ENCODE measurements at places on chromosomes 6 and 20.

DNA sequence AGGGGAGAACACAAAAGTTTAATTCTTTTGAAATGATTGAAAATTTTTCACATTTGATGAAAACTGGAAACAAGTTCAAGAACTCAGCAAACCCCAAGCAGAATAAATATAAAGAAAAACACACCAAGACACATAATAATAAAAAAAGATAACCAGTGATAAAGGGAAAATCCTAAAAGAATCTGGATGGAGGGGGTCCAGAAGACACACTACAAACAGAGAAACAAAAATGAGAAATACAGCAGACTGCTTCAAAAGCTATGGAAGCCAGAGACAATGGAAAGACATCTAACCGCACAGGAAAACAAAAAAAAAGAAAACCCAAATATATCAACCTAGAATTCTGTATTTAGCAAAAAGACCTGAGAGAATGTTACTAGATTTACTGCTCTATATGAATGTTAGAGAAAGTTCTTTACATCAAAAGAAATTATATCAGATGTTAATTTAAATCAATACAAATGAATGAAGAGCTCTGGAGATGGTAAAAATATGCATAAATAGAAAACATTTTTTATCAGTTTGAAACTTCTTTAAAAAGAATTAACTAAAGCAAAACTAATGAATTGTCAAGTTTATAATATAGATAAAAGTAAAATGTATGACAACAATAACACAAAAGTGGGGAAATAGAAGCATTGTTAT, 310.7 kb upstream of the PREP start:
- no peak for DNase-seq

DNA sequence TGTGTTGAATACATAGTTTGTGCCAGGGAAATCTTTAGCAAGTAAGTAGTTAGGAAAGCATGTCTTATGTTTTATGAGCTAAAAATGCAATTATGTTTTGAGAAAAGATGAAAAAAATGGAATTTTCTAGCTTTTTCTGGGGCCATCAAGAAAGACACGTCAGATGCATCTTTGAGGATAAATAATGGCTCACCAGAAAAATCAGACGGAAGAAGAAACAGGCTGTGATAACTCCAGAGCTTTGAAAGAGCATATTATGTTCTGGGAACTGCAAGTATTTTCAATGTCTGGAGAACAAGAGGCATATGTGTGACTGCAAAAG, 173.7 kb downstream of the CLVS2 start:
- DNase-seq, result no peak

DNA sequence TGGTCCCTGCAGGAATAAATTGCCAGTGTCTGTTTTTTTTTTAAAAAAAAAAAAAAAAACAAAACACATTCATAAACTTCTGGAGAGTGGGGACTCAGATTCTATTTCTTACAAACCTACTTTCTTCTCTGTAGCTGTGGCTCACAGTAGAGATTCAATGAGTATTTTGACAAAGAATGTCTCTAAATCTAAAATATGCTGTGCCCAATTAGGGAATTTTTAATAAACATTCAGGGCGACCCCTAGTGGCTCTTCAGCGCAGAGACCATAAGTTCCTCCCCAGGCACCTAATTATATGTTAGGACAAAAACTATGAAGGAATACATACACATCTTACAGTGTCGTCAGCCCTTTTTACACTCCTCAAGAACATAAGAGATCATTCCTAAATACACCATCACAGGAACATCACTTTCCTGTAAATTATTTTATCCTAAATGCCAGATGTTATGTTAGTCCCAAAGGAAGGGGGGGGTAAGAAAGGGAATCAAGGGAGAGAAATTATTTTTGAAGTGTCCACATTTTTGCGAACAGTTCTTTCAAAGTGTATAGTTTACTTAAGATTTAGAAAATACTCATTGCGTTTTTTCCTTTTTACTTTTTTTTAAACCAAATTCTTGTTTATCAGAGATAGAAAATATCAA, 21.8 kb upstream of the NAA20 start:
- DNase-seq, result no peak

DNA sequence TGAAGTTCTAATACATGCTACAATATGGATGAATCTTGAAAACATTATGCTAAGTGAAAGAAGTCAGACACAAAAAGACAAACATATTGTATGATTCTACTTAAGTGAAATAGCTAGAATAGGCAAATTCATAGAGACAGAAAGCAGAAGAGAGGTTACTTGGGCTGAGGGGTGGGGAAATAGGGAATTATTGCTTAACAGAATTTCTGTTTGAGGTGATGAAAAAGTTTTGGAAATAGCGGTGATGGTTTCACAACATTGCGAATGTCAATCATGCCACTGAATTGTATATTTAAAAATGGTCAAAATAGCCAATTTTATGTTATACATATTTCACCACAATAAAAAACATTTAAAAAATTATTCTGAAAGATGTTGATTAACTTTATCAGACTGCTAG, 6.1 kb downstream of the SLC26A8 start:
- no peak for DNase-seq

Measured in stimulated activated CD4-positive, alpha-beta T cell treated with anti-CD3 and anti-CD28 coated beads, Interleukin-4, amount 100 ng/mL, for 4 hours (primary cell).